ENCODE measurements at places on chromosomes 2 and 18.

DNA sequence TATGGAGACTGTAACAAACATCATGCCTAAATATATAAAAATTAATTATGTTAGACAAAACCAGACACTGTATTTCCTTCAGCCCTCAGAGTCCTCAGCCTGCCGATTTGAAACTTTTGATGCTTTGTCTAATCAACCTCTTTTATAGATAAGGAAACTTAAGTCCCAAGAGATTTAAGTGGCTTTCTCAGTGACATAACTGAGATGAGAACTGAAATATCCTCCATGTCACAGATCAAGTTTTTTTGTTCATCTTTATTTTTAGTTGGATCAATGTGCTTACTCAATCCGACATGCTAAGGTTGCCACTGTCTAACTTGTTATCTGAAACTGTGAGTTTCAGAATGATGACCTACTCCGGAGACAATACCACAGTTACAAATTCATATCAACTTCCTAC lies 72.3 kb downstream of the BARD1 start:
- DNase-seq: no peak

DNA sequence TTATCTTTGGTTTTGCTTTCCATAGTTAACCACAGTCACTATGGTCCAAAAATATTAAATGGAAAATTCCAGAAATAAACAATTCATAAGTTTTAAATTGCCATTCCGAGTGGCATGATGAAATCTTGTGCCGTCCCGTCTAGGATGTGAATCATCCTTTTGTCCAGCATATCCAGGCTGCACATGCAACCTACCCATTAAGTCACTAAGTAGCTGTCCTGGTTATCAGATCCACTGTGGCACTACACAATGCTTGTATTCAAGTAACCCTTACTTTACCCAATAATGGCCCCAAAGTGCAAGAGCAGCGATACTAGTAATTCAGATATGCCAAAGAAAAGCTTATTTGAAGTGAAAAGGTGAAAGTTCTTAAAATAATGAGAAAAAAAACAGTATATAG lies 10.7 kb downstream of the USP34 start:
- no peak for DNase-seq

DNA sequence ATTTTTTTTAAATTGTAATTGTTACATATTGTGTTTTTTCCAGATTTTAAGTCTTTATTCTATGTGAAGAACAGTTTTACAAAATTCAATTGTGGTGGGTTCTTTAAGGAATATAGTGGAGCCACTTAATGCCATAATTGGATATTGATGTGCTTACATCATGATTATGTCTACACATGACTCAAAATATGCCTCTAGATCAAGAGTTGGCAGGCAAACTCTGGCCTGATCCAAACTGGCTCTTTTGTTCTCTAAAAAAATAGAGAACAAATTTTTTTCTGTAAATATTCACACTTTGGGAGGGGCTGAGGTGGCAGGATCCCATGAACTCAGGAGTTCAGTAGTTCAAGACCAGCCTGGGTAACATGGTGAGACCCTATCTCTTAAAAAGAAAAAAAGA lies 8.3 kb downstream of the EHBP1 start:
- DNase-seq: no peak

DNA sequence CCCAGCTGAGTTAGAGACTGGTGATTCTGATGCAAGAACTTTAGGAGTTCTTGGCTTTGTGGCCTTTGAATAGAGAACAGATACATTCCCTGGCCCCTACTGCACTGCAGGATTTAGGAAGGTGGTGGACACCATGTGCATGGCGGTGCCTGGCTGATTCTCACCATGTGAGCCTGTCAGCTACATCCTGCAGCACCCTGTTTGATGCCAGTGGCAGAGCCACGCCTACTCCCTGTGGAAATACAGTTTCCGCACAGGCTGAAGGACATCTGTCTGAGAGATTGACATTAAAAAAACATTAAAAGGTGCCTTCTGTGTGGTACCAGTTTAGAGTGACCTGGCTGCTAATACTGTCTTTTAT lies 50.0 kb downstream of the KCNE4 start:
- DNase-seq: no peak

DNA sequence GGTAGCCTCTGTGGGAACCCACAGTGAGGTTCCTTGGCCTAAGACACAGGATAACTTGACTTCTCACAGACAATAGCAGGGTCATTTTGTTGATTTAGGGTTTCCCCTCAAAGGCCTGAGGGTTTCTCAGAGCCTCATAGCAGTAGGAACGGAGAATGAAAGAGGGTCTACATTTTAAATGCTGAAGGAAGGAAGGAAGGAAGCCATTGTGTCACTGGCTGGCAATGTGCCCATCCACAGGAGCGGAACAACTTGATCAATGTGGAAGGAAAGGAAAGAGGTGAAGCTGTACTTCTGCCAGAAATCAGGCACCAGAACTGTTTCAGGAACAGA lies 5.1 kb downstream of the IL1B start:
- DNase-seq: no peak

GRCh38 chr2:226403369-226403768 lies 396.3 kb downstream of the IRS1 start:
- DNase-seq: no peak

- DNase-seq: no peak
These were observed 259.0 kb downstream of the LOXHD1 start for GRCh38 chr18:46398005-46398404.

DNA sequence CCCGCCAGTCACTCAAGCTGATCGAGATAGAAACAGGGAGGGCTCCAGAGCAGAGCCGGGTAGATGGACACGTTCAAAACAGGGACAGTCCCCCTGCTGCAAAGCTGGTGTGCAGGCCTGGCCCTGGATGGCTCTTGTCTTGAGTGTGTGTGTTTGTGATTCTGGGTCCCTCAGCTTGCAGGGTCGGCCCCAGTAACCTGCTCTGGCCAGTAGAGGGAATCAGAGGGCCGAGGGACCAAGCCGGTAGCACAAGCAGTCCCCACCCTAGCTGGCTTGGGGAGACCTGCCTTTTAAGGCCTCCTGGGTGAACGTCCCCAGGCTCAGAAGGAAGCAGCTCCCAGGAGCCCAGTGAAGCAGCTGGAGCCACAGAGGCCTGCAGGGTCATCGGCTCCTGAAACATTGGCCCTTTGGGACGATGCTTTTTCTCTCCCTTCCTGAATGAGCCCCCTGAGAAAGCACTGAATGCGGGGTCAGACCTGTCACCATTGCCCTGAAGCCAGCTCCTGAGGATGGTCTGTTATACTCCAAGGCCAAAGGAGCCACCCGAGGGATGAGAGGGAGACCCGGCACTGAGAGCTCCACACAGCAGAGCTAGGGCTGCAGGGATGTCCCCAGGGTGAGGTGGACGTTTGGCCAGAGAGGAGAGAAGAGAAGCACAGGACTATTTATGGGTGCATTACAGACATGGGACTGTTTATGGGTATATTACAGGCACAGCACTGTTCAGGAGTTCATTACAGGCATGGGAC lies 15.4 kb upstream of the MLPH start:
- DNase-seq: no peak

DNA sequence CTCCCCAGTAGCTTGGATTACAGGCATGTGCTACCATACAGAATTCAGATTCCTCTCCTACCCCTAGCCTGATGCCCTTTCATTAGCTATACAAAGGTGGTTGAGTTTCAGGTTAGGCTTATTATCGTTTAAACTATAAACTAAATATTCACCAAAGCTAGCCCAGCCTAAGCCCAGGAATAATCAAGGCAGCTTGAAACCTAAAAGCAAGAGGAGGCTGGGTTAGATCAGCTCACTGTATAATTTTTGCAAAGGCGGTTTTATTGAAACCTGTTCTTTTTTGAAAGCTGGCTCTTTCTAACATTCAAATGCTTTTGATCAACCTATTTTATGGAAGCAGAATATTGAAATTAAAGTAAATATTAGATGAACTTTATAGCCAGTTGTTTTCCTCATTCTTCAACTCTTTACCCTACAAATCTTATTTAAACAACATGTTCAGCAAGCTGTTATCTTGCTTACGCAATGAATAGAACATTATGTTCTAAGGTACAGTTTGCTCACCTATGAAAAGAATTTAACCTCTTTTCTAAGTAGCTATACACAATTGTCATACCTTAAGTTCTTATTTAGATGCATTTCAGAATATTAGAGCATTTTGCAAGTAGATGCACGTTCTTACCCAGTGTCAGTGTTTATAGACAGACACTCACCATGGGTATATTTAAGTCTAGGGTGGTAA lies 241.6 kb downstream of the NEDD4L start:
- DNase-seq: no peak

GRCh38 chr2:158403237-158403636 lies 53.3 kb downstream of the CCDC148 start:
- no peak for DNase-seq

Measured in stimulated activated CD4-positive, alpha-beta T cell treated with anti-CD3 and anti-CD28 coated beads, Interleukin-15, amount 100 ng/mL, for 1 hour (primary cell).